ENCODE measurements at places on chromosomes 3 and 15.

DNA sequence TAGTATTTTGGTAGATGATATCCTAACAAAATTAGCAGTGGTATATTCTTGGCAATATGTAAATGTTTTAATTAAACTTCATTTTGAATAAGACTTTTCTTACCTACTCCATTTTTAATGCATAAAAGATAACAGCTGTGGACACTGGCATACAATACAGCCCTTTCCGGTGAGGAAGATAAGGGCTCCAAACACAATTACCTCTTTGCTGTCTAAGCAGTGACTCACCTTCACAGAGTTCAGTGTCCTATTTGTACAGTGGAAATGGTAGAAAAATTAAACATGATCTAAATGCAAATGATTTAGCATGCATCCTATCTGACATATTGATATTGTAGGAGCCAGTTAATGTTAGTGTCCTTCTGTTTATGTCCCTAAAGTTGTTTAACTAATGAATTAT is 969.4 kb downstream of the PLOD2 start:
- no peak for DNase-seq

DNA sequence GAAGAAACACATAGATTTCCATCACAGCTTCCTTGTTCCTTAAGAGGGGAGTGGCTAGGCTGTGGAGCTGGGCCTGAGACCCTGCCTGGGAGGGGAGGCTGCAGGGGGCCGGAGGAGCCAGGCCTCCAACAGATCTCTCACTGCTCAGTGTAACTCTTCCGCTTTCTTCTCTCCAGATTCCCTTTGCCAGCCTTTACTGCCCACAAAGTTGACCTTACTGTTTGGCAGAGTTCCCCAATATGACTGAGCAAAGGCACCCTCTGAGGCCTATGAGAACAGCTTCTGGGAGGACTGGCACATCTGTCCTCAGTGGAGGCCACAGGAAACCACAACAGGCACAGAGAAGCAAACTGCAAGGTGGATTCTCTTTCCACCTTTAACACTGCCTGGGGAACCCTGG is 38.1 kb downstream of the SLCO2A1 start:
- DNase-seq = no peak

- no peak for DNase-seq
These were observed 140.1 kb upstream of the TMEM108 start for GRCh38 chr3:132898141-132898540.

- DNase-seq = no peak
These were observed 74.0 kb downstream of the ADAMTS7 start for GRCh38 chr15:78737187-78737820.

DNA sequence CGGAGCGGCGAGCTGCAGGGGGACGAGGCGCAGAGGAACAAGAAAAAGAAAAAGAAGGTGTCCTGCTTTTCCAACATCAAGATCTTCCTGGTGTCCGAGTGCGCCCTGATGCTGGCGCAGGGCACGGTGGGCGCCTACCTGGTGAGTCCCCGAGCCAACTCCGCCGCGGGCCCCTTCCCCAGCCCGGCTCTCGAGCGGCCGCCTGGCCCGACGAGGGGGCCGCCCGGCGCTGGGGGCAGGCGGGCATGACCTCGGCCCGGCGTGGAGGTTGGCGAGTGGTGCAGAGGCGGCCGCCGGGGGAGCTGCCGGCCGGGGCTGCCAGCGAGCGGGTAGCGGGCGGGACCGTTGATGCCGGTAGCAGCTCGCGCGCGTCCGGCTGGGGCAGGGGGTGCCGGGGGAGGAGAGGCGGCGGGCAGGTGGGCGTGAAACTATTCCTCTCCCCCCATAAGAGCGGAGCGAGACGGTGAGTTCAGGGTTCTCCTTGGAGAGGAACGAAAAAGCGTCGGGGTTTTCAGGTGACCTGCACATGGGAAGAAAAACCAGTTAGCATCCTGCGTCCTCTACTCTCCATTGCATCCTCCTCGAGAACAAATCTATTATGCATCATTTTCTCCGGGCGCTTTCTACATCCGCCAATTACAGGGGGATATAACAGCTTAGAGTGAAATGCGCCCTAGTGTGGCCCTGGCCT is 585 bp downstream of the SLCO3A1 start:
- no peak for DNase-seq

DNA sequence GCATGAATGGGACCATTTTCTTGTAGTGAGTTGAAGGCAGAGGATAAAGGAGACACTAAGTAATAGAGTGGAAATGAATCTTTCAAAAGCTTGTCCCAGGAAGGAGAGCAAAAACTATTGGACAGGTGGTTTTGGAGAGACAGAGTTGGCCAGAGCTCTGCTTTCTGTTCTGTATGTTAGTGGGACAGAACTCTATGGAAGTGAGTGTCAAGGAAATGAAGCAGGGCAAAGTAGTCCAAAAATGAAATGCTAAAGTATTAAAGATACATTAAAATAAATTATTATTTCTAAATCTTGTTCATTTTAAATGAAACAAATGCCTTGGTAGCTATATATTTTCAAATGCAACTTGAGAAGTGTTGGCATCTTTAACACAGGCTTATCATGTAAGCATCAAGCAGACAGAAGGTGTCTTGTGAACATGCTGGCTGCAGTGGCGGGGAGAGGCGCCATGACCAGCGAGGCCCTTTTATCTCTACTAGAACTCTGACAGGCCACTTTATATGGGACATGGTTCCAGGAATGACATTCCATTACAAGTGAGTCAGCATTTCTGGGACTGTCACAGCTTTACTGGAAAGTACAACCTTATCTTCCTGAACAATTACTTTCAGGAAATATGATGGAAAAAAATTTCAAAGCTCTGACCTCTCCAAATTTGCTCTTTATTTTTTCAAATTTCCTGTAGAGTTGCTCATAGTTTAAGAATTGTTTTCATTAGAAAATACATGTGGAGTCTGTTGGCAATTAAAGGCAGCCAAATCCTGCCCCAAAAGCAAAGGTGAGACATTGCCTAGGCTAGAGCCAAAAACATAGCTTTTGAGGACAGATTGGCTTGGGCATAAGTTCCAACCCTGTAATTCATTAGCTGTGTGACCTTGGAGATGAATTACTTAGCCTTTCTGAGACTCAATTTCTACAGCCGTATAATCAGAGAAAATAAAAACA is 106.5 kb downstream of the ECT2 start:
- DNase-seq = no peak

DNA sequence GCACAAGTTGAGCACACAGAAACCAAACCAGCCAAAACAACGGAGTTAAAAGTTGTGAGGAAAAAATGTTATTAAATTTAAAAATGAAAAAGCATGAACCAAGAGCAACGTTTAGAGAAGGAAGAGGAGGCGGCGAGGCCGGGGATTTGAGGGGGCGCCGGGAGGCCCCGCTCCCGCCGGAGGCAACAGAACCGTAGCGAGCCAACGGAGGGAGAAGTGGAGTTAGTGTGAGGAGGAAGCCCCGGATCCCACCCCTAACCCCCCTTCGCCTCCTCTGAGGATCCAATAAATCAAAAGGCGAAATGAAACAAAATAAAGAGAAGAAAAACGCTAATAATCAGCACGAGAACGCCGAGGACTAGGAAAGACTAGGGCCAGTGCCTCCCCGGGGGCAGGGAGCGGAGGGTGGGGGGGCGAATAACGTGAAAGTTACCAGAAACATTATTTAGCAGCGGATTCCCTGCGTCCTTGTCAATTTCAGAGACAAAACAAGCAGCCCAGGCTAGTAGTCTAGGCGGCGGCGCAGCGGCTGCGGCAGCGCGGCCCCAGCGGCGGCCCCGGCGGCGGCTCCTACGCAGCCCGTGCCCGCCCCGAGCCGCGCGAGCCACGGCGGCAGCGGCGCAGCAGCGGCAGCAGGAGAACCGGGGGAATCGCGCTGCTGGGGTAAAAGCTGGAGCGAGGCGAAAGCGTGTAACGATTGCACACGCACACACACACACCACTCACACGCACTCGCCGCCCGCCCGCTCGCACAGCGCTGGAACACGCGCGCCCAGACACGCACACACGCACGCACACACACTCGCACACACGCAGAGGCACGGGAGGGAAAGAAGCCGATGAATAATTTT is 1.7 kb downstream of the MEIS2 start:
- no peak for DNase-seq

GRCh38 chr3:155548195-155548594 is 196.7 kb downstream of the PLCH1 start:
- no peak for DNase-seq

- no peak for DNase-seq
These were observed 222.9 kb downstream of the WDR72 start for GRCh38 chr15:53536479-53537120.

DNA sequence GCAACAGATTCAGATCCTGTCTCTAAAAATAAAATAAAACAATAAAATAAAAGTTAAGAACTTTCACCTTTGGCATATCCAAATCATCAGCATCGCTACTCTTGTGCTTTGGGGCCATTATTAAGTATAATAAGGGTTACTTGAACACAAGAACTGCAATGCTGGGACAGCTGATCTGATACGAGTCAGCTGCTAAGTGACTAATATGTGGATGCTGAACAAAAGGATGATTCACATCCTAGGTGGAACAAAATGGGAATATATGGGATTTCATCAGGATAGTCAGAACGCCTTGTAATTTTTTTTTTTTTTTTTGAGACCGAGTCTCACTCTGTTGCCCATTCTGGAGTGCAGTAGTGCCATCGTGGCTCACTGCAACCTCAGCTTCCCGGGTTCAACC is 29.7 kb downstream of the BUB1B start:
- DNase-seq = no peak

GRCh38 chr3:122430371-122430770 is 14.5 kb upstream of the WDR5B start:
- DNase-seq = no peak

DNA sequence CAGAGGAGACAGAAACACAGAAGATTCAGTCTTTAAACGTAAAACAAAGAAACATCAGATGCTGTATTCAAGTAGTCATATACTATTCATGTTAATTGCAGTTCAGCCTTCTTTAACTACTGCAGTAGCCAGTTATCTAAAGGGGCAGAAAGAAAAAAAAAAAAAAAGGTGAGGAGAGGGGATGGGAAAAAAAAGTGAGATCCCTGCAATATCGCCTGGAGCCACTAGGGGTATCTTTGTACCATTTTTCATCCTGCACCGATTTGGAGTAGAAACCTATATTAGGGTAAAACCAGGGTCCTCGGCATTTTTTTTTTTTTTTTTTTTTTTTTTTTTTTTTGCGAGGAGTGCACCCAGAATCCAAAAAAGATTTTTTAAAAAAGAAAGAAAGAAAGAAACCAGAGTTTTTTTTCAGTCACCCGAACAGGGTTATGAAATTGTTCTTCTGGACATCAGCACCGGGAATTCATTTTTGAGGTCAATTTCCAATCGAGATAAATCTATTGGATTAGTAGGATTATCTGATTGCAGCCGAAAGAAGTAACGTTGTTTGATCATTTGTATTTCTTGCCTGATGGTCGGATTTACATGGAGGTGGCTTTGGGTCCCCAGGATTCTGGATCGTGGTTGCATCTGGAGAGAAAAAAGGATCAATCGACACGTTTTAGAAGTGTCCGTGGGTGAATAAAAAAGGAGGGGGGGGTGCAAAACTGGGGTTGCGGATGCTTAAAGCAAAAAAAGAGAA is 186.7 kb downstream of the NLGN1 start:
- no peak for DNase-seq

- DNase-seq = no peak
These were observed 735.8 kb downstream of the ZPLD1 start for GRCh38 chr3:103170651-103171050.

DNA sequence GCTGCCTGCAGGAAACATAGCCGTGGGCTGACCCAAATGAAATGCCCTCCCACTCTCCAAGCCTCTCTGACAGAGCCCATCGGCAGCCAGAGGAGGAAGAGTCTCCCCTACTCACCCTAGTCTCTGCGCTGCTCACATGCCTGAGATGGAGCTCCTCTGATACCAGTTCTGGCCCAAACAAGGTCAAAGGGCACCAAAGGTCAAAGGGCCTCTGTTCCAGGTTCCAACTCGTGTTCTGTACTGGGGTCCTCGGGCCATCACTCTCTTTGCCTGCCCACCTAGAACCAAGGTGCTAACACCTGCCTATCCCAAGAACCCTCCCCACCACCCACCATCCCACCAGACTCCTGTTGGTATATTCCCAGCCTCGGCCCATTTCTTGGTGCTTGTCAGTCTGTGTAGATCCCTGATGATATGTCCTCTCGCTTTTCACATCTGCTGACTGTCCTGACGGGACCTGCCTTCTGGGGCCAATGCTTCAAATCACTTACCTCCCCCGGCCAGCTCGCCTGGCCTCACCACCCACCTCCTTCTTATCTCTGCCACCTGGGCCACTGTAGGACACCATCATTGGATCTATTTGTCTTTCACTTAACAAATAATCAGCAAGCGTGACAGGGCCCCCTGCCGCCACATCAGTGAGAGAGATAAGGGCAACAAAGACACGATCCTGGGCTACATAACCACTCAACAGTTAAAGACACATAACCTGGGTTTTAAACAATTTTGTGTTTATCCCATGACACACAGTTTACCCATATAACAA is 90.4 kb downstream of the SRGAP3 start:
- DNase-seq = no peak

DNA sequence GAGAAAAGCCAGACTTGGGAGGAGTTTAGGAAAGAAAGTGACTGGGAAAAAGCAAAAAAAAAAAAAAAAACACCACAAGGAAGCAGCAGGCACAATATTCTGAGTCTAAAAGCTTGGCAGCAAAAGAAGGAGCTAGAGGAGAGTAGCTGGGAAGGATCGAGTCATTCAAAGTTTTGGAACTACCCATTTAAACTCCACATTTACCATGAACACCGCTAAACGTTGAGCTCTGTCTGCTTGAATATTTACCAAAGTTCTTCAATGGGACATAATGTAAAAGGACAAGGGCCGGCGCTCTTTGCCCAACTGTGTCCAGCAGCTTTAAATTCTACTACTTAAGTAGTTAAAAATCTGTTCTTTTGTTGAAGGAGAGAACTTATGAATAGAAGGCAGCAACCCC is 481.9 kb downstream of the FOXP1 start:
- no peak for DNase-seq

DNA sequence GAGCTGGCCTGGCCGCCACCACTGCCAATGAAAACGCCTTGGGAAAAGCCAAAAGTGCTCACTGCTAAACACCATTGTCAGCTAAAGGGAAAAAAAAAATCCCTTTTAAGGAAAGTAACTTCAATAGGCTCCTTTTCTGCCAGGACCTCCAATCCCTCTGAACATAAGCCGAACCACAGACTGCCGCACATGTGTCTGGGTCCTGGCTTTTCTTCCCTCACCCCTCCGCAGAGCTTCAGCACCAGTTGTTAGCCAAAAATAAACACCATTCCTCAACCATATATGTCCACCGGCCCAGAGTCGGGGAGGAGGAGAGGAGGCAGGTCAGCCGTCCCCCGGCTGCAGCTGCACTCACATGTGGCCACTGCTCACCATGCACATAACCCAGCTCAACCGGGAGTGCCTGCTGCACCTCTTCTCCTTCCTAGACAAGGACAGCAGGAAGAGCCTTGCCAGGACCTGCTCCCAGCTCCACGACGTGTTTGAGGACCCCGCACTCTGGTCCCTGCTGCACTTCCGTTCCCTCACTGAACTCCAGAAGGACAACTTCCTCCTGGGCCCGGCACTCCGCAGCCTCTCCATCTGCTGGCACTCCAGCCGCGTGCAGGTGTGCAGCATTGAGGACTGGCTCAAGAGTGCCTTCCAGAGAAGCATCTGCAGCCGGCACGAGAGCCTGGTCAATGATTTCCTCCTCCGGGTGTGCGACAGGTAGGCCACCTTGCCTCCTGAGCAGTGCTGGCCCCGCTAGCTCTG is at the start of gene FBXL22:
FBXL22 (plus strand) TSS at position 350 of the 753 bp plus-strand sequence; CDS start at position 356, 6 bp downstream.
- no peak for DNase-seq

- DNase-seq = no peak
These were observed 67.3 kb downstream of the ITGA11 start for GRCh38 chr15:68364660-68365035.

- no peak for DNase-seq
These were observed 25.4 kb downstream of the PXK start for GRCh38 chr3:58358092-58358491.
